ENCODE measurements at places on chromosomes 1 and 21.

- DNase-seq = no peak
Measured at GRCh38 chr1:97192872-97193572, 471.4 kb downstream of the PTBP2 start.

DNA sequence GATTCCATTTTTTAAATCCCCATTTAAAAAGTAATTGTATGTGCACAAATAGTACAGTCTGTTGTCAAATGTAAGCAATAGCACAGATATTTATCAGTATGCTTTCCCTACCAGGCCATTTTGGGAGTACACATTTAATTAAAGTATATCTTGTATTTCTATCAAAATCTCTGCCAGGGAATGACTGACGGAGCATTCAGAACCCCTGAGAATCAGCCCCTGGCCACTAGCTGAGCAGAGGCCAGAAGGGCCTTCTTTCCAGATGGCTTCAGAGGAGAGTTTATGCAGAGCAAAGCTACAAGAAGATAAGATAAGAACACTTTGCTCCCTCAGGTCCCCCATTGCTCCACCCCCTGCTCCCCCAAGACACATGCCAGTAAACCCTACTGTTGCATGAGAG is 99.9 kb upstream of the PROX1 start:
- DNase-seq = no peak

DNA sequence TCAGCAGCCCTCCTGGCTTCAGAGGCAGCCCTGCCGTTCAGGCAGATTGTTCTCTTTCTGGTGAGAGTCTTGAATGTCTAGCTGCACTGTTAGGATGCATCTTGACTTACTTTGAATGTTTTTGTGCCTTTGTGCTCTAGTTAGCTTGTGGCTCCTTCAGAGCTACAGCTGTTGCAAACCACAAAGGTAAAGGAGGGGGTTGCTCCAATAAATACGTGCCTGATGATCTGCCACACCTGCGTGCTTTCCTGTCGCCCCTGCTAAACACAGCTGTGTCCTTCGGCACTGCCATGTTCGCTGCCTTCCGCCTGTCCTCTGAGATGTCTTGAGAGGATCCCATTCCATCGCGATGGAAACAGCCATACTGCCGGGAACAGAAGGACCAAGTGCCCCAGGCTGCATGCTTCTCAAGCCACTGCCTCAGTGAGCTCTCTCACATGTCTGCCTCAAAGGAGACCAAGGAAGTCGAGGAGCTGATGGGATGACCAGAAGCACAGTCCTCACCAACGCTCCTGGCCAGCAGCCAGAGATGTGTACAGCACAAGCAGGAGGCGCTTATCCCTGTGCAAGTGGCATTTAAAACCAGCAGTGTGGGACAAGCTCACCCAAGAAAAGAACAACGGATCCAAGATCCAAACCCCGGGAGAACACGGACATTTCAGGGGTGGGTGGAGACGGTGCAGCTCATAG is 12.0 kb upstream of the SMIM12 start:
- DNase-seq = no peak

GRCh38 chr1:110053552-110054428 is 16.7 kb downstream of the ALX3 start:
- no peak for DNase-seq

DNA sequence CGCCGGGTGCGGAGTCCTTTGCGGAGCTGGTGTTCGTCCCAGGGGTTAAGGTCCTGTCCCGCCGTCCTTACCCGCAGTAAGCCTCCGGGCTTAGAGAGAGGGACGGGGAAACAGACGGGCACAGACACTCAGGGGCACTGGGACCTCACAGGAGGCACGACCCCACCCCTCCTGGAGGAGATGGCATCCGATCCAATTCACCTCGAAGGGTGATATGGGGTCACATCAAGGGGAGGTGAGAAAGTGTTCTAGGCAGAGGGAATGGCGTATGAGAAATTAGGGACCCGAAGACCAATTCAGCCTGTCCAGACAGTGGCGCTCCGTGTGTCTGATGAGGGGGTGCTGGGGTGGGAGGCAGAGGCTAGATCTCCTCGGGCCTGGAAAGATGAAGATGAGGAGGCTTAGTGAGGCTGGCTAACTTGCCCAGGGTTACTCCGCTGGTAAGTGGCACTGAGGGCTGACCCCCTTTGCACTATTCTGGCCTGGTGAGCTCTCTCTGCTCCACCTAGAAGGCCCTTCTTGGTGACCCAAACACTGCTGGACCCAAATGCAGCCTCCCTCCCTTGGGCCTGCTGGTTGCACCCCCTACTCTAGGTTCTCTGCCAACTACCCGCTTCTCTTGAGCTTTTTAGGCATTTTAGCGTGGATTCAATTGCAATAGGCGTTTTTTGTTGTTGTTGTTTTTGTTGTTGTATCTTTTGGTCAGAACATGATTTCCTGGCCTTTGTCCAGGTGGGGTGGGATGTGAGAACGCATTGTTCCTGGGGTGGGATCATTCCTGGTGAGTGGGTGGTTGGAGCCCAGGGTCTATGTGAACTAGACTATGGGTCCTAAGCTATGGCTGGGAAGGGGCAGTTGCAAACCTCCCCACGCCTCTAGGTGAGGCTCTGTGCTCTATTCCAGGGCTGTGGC is 12.3 kb downstream of the BTBD19 start:
- DNase-seq = no peak

- no peak for DNase-seq
Measured at GRCh38 chr1:109788695-109789521, 25.2 kb upstream of the EPS8L3 start.

All from NCI-H1930 (cell line).